Omental fat pad (tissue), 4 donors: ENCODE measurements at places on chromosomes 4 and X.

DNA sequence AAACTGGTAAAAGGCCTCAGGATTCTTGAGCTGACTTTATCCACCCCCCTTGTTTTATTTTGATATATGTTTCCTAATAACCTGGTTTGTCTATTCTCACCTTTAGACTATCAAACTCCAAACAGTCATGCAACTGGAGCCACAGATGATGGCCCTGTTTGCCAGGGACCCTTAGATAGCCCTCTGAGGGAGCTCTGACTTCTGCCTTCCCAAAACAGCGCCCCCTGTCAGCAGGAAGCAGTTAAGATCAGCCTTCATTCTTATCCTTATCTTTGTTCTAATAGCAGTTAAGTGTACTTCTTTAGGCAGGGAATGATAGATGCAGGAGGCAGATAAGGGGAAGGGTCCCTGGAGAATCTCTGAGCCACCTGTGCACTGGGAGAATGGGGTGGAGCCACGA, 27.5 kb upstream of the CXCL13 start:
- no peak for DNase-seq

- DNase-seq = no peak
Measured at GRCh38 chrX:86348669-86349068, 200.4 kb downstream of the DACH2 start.

DNA sequence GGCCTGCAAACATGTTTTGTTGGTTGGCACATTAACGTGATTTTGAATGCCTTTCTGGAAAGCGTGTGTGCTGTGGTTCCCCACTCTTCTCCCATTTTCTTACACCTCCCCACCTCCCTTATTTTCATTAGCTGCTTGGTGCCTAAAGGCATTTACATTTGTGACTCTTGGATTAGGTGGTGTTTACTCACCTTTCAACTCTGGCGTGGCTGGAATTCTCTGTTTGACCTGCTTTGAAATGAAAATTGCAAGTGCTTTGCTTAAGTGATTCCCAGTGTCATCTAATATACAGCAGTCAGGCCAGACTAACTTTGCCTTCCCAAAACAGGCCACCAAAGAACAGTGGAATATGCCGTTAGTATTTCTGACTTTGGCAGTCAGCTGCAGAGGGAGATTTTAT, 80.5 kb downstream of the NHSL2 start:
- DNase-seq = no peak

- DNase-seq = no peak
Measured at GRCh38 chrX:148915474-148915873, 415.1 kb downstream of the AFF2 start.

DNA sequence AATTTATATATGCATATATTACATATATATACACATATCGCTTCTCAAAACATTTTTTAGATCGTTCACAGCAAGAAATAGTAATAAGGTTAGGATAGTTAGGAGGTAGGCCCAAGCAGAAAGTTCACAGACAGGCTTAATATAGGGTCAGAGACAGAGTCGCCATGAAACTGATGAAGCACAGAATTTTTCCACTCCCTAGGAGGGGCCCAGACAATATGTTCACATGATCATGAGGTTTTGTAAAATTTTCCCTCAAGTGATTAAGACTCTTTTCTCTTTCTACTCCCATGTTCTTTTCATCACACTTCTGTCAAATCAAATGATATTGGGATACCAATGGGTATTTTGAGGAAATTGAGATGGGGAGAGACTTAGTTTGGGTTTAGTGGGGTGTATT, 5.2 kb upstream of the ENAM start:
- DNase-seq = no peak

DNA sequence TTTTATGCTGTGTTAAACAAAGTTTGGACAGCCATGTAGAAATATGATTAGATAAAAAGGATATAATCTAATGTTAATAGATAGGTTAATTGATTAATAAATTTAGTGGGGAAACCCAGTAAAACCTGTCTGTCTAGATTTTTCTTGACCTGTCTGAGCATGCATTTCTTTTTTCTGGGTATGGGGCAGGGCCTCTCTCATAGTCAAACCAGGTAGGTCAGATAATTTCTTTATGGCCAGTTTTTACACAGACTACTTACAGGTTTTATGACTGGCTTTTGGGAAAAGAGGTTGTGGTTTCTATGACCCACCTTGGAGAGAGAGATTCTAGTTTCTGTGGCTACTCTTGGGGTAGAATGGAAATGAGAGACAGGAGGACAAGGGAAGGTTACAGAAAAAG, 135.6 kb upstream of the EPHA5 start:
- DNase-seq = no peak

- no peak for DNase-seq
Measured at GRCh38 chrX:74232859-74233258, 71.1 kb upstream of the ZCCHC13 start.

- no peak for DNase-seq
Measured at GRCh38 chr4:73917081-73917501, 47.9 kb downstream of the CXCL1 start.

DNA sequence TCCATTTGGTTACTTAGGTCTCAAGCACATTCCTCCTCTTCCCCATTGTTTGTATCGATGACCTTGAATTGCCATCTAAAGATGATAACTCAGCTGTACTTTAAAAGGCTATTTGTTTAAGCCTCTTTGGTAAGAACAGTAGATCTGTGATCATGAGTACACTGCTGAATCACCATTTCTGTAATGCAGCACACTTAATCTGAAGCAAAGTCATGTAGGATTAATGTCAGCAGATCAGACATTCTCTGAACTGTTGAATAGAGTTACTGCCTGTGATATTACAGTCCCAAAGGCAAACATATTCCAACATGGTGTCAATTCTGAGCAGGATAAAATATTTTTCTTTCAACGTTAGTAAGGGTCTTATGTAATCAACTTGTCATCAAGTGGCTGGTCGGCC, 631.6 kb downstream of the TECRL start:
- no peak for DNase-seq

GRCh38 chr4:41599192-41599786, 61.3 kb downstream of the LIMCH1 start:
- no peak for DNase-seq

GRCh38 chr4:80005863-80006262, 67.2 kb downstream of the ANTXR2 start:
- DNase-seq = no peak

DNA sequence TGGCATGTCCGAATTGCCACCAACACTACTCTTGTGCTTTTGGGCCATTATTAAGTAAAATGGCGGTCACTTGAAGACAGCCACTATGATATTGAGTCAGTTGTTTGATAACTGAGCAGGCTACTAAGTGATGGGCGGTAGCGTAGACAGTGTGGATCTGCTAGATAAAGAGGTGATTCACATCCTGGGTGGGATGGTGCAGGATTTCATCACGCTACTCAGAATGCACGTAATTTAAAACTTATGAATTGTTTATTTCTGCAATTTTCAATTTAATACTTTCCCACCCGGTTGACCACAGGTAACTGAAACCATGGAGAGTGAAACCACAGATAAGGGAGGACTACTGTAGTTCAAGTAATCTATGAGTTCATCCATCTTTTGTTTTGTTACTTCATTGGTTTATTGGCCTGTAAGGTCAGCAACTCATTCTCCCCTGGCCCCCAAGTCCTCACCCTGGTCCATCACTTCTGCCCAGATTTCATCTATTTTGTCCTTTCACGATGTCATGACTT, 2.9 kb downstream of the ARAF start:
- no peak for DNase-seq

- DNase-seq = no peak
Measured at GRCh38 chr4:5036239-5036638, 15.0 kb upstream of the STK32B start.

DNA sequence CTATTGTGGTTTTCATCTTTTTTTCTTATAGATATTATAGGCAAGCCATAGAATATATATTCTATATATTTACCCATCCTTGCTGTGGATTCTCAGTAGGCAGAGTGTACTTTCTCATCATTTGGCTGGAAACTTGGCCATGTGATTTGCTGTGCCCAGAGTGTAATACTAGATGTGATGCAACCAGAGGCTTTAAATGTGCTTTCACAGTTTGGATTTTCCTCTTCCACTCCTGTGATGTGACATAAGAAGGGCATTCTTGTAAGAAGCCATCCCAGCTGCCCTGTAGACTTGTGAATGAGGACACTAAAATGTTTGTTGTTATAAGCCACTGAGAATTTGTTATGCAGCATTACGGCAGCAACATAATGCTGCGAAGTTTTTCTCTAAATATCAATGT, 10.4 kb upstream of the HPGDS start:
- DNase-seq = no peak

DNA sequence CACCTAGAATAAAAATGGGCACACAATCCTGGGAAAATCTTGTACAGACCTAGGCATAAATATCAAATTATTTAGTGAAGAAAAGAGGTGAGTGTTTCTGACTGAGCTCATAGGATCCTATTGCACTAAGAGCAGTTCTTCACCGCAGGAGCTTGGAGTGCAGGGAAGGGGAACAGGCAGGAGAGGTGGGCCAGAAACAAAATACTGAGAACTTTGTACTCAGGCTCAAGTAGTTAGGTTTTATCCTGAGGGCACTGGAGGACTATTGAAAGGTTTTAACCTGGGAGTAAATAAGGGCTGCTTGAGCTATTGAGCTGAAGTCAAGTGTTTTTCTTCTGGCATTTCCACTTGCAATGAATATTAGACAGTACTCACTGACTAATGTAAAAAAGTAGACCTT, 12.2 kb downstream of the EPHA5 start:
- DNase-seq = no peak

DNA sequence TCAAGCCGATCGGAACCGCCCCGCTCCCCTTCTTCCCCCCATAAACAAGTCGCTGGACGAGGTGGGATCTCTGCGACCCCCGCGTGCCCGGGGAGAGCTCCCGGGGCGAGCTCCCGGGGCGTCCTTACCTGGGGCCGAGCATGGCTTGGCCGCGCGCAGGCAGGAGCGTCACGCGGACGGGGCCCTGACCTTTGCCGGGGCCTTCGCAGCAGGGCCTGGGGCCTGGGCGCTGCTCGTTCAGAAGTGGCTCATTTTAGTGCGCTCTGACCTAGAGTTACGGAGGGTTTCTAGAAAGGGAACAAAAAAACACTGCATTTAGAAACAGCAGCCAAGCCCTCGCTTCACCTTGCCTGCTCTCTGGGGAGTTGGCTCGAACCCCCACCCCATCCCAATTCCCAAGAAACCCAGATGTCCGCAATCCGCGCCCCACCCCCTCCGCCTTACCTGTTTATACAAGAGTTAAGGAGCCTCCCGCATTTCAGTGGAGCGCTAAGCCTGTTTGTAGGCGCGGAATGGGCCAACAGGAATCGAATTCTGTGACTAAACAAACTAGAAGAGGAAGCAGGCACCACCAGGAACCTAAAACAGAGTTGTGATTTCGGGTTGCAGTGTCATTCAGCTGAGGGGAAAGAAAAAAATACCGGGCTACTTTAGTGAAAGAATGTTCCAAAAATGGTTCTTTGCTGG, 814 bp upstream of the RBM47 start:
- no peak for DNase-seq

GRCh38 chr4:94802091-94802490, 44.3 kb downstream of the BMPR1B start:
- DNase-seq = no peak

GRCh38 chrX:9466736-9467135, 1.9 kb downstream of the TBL1X start:
- no peak for DNase-seq

- no peak for DNase-seq
Measured at GRCh38 chr4:173282626-173283025, 51.5 kb downstream of the HMGB2 start.

DNA sequence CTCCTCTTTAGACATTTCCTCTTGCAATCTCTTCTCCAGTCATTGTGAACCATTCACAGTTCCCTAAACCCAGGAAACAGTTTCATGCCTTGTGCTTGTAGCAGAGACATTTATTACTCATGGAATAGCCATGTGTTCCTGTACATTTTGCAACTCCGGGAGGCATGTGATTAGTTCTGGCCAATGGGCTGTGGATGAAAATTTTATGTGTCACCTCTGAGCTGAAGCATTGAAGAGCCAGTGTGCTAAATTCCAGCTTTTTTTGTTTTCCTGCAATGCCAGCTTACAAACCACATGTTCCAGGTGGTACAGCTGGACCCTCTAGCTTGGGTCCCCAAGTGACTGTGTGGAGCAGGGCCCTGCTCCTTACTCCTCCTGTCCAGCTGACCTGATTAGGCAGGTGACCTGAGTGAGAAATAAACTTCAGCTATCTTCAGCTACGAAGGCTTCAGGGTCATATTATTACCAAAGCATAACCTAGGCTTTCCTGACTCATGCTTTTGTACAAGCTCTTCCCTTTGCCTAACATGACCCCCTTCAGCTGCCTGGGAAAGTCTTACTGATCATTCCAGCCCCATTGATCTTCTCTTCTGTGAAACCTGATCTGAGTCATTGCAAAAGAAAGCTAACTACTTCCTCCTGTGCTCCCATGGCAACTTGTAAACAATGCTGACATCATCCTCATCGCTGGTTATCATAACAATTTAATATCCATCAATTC, 200.4 kb downstream of the PTTG2 start:
- DNase-seq = no peak

GRCh38 chr4:80452768-80453167, 117.2 kb downstream of the CFAP299 start:
- no peak for DNase-seq

DNA sequence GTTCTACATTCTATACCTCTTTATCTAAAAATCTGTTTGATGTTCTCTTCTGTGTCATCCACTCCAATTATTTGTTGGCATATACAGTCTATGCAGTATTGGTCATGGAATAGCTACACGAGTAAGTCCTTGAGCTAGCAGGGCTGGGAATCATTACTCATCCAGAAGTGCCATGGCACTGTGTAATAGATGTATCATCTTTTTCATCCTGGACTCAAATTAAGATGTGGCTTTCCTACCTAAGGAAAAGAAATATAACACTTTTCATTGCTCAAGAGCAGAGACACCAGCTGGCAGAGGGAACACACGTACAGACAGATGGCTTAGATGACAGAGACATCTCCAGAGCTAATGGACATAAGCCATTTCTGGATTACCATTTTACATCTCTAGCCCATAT, 159.8 kb downstream of the FAM13A start:
- no peak for DNase-seq

GRCh38 chr4:151339467-151339866, 14.1 kb upstream of the SH3D19 start:
- no peak for DNase-seq

DNA sequence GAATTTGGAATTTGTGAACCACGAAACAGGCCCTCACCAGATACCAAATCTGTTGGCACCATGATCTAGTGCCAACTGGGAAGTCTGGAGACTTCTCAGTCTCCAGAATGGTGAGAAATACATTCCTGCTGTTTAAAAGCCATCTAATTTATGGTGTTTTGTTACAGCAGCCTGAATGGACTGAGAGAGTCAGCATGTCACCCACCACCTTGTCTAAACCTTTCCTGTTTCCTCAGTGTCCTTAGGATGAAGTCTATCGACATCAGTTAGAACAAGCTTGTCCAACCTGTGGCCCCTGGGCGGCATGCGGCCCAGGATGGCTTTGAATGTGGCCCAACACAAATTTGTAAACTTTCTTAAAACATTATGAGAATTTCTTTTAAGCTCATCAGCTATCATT, 42.1 kb downstream of the FREM3 start:
- no peak for DNase-seq

- DNase-seq = no peak
Measured at GRCh38 chr4:44912980-44913379, 186.6 kb upstream of the GNPDA2 start.

GRCh38 chr4:101169044-101170014, 178.0 kb downstream of the PPP3CA start:
- DNase-seq = no peak
